MG63 (cell line): ENCODE measurements at places on chromosomes 5 and 9.

- DNase-seq = no peak
Measured at GRCh38 chr5:135108569-135108968, 74.5 kb upstream of the PITX1 start.

DNA sequence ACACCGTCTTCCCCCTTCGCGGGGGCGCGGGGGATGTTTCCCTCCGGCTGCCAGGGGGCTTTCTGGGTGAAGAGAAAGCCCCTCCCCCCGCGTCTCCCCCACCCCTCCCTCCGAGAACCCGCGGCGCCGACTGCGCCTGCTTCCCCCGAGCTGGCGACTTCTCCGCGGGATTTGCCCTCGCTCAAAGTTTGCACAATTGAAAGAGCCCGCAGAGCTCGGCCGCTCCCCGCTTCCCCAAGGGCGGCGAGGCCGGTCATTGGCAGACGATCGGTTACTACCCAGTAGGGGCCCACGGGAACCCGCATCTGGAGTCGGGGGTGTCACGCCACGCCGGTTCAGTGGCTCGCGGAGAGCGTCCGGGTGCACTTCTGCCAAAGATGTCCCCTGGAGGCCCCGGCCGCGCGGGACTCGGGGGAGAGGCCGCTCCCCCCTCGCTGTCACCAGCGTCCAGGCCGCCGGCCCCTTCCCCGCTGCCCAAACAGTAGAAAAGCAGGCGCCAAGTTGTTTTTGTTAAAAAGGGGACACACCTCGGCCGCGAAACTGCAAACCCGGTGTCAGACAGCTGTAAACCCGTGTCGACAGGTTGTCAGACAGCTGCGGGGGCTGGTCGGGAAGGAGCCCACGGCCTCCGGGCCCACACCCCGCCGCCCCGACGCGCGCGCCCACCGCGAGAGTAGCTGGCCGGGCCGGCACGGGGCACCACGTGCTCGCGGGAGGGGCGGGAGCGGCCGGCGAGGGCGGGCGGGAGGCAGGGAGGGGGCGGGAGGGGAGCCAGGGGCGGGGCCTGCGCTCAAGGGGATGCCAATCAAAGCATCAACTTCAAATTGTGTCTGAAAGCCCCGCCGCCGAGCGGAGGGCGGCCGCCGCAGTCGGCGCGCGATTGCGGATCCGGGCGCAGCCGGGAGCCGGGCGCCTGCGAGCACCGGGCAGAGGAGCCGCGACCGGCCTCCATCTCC, at the start of gene IRX1:
Gene IRX1 (plus strand): TSS at position 827 of the 956 bp plus-strand sequence. CDS start 274 bp downstream, outside the sequence.
- peak; percentile 90 for DNase-seq

GRCh38 chr5:135705141-135705631, 126.4 kb upstream of the CXCL14 start:
- DNase-seq = peak; percentile 61

DNA sequence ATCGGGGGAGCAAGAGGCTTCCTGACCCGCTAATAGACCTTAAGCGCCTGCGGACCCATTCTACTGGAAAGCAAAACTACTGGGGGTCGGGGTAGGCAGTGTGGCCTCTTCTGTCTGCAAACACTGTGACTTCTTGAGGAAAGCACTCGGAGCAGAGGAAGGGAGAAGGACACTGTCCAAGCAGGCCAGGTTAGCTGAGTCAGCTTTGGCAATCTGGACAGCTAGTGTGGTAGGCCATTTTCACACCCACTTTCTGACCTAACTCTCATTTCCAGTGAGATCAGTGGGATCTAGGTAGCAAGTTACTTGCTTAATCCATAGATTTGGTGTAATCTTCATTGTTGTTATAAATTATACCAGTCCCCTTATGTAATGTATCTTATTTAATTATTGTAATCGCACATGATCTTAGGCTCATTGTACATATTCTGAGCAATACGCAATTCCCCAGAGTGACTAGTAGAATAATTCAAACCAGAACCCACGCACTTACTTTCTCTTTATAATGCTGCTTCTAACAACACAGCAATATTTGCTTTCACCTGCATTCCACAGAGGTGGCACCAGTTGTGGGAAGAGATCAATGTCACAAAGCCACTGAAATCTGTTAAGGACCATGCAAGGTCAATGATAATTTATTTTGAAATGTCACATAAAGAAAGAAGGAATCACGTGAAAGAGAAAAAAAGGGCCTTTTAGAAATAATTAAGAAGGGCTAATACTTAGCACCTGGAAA, 82.9 kb downstream of the NREP start:
- no peak for DNase-seq
